ENCODE measurements at places on chromosomes 1 and 21.

- peak; percentile 90 for DNase-seq
Measured at GRCh38 chr1:203871114-203871880, 9.9 kb downstream of the SNRPE start.

GRCh38 chr1:226449823-226450222 is 41.9 kb upstream of the PARP1 start:
- DNase-seq = no peak

DNA sequence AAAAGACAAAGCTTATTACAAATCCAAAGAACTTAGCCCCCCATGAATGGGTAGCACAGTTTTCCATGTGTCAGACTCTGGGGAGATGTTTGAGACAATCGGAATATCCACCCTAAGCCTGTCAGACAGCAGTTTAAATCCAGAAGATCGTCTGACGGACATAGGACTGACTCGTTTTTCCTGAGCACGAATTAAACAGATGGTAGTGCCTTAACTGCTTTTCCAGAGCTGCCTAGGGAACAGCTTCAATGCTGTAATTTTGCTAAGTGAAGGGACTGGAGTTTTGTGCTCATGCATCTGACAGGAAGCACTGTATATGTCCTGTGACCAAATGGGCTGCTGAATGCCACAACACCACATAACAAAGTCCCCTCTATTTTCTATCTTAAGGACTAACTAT is 48.6 kb downstream of the PCNX2 start:
- no peak for DNase-seq

GRCh38 chr1:187876775-187877174 is 1048.0 kb downstream of the PLA2G4A start:
- no peak for DNase-seq

GRCh38 chr1:169091480-169091941 is 15.0 kb upstream of the ATP1B1 start:
- DNase-seq = no peak

- DNase-seq = peak; percentile 46
Measured at GRCh38 chr1:24575905-24576587, 20.2 kb downstream of the NCMAP start.

DNA sequence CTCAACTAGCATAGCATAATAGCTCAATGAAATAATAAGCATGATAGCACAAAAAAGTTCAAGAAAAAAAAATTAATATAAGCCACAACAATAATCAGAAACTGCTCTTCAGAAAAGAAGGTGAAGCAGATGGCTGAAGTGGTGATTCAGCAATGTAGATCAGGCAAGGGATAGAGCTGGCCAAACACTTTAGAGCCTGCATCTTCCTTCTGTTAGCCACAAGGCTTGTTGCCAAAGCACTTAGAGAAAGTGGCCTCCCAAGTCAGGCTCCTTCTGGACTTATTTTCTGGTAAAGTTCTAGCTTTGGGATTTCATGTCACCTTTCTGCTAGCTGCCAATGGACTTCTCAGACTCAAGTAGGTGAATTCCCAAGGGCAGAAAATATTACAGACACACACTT is 60.3 kb upstream of the C1orf87 start:
- no peak for DNase-seq

- DNase-seq = no peak
Measured at GRCh38 chr1:7960165-7960564, 1.3 kb upstream of the PARK7 start.

DNA sequence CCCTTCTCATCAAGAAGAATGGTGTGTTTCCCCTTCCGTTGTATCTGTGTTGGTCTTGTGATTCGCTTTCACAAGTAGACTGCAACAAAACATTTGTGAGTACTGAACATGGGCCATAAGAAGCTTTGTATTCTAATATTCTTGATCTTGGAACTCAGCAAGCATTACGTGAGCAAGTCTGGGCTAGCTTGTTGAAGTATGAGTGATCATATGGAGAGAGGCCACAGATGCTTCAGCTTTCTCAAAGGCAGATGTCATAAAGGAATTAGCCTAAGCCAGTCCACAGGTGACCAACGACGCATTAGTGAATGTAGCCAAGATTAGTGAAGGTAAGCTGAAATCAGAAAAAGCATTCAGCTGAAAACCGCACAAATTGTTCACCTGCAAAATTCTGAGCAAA is 609.6 kb upstream of the NEGR1 start:
- DNase-seq = no peak

All from neural progenitor cell (in vitro differentiated cells).